ENCODE measurements at places on chromosomes 3 and 15.

- DNase-seq: no peak
- H3K27ac ChIP-seq: no peak overlapping the region
- no peaks in the 10 kb centered on the region for H3K4me1 ChIP-seq
- H3K36me3 ChIP-seq: no peaks in the 10 kb centered on the region
- H3K4me3 ChIP-seq: no peak overlapping the region
- H3K27me3 ChIP-seq: no peaks in the 10 kb centered on the region
Measured at GRCh38 chr15:64985366-64986033, 4.2 kb downstream of the SPG21 start.

GRCh38 chr15:91183596-91183995, 83.5 kb downstream of the SV2B start:
- H3K27ac ChIP-seq: no peak overlapping the region
- H3K36me3 ChIP-seq: no peaks in the 10 kb centered on the region
- no peak for DNase-seq
- no peaks in the 10 kb centered on the region for H3K27me3 ChIP-seq
- H3K4me3 ChIP-seq: no peak overlapping the region

GRCh38 chr3:172678068-172678467, 32.8 kb downstream of the NCEH1 start:
- DNase-seq: no peak
- H3K27ac ChIP-seq: no peak overlapping the region
- H3K36me3 ChIP-seq: no peaks in the 10 kb centered on the region
- H3K27me3 ChIP-seq: no peaks in the 10 kb centered on the region
- no peak overlapping the region for H3K4me3 ChIP-seq
- peaks cover 14% of the 10 kb centered on the region for H3K4me1 ChIP-seq

GRCh38 chr15:59492389-59493377, 54.7 kb downstream of the FAM81A start:
- H3K4me3 ChIP-seq: no peak overlapping the region
- H3K4me1 ChIP-seq: no peaks in the 10 kb centered on the region
- peak; percentile 84 for DNase-seq
- H3K27me3 ChIP-seq: no peaks in the 10 kb centered on the region
- no peaks in the 10 kb centered on the region for H3K36me3 ChIP-seq

GRCh38 chr3:128327606-128328031, 139.1 kb downstream of the DNAJB8 start:
- no peaks in the 10 kb centered on the region for H3K4me1 ChIP-seq
- H3K36me3 ChIP-seq: no peaks in the 10 kb centered on the region
- H3K4me3 ChIP-seq: no peak overlapping the region
- no peak overlapping the region for H3K27ac ChIP-seq

DNA sequence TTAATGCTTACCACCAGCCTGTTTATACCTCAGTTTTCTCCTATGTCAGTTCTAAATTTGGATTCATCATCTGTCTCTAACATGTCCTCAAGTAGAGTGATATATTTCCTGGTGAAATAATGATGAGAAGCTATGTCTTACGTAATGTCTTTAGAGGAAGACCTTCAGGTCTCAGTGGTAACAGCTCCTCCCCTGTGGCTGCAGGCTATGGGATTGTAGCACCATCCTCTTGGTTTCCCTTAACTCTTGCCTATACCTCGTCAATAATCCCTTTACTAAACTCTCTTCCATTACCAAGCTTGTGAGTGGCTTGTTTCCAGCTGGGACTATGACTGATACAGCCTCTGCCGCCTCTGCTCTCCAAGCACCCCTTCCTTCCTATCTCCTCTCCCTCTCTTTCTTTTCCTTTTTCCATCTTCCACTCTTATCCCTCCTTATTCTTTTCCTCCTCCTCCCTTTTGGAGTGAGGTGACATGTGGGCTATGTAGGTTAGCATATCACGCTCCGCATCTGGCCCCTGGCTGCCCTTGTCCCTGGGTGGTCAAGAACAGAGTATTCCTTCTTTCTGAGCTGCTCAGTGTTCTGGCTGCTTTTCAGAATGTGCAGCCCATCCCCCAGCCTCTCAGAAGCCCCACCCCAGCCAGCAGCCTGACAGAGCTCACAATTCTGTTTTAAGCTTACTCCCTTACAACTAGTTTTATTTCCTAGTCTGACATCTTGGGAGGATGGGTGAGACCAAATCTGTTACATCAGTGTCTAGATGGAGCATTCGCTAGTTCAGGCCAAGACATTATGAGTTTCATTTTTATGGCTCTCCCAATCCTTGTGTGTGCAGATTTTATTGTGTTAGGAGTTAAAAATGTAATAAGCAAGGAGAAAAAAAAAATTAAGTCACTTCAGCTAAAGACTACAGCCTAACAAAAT, 75.0 kb upstream of the RNU6-1 start:
- peak; percentile 53 for DNase-seq
- H3K4me1 ChIP-seq: peaks cover 29% of the 10 kb centered on the region
- H3K27ac ChIP-seq: peak overlapping the region; percentile 73
- no peaks in the 10 kb centered on the region for H3K36me3 ChIP-seq

DNA sequence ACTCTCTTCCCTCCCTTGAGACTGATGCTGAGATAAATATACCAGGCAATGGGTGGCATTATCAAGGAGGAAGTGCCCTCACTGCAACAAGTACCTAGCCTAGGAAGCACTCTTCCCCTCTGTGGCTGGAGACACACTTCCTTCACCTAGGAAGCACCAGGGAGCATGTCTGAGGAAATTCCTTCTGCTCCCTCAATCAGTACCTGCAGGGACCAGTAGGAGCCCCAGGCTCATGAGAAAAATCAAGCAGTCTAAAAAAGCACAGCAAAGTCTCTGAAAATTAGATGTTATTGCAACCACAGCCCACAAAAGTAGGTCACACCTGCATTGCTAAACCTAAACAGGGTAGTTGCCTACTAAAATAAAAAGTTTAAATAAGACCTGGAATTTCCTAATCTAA, 78.2 kb upstream of the TRPM1 start:
- H3K4me3 ChIP-seq: no peak overlapping the region
- no peaks in the 10 kb centered on the region for H3K27me3 ChIP-seq
- no peak for DNase-seq
- no peak overlapping the region for H3K27ac ChIP-seq
- no peaks in the 10 kb centered on the region for H3K4me1 ChIP-seq

DNA sequence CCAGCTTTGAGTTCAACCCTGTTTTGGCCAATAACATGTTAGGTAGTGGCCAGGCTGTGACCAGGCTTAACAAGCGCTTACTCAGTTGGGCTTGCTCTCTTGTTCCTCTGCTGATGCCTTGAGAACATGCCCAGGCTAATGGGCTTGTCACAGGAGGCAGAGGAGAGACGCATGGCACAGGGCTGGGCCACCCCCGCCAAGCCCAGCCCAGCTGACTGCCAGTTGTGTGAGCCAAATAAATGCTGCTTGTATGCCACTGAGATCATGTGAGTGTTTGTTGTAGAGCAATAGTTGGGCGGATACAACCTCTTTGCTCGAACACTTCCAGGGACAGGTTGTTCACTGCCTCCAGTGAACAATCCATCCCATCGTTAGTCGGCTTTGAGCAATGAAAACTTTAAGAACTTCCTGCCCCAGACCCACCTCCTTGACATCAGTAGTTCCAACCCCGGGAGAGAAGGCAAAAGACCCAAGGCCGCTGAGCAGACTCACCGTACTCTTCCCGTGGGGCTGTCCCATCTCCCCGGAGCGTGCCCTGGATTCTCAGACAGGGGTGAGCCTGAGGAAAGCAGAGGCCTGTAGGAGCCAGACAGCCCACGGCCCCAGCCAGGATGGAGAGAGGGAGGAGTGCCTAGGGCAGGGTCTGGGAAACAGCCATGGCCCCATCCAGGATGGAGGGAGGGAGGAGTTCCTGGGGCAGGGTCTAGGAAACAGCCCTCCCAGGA, 4.1 kb downstream of the PLA2G4F start:
- DNase-seq: no peak
- H3K36me3 ChIP-seq: no peaks in the 10 kb centered on the region
- H3K27ac ChIP-seq: no peak overlapping the region
- no peak overlapping the region for H3K4me3 ChIP-seq
- H3K4me1 ChIP-seq: no peaks in the 10 kb centered on the region

- no peaks in the 10 kb centered on the region for H3K4me1 ChIP-seq
- no peaks in the 10 kb centered on the region for H3K27me3 ChIP-seq
- H3K36me3 ChIP-seq: no peaks in the 10 kb centered on the region
Measured at GRCh38 chr3:181568693-181569092, 143.0 kb upstream of the SOX2 start.

GRCh38 chr3:159828542-159828943, 160.1 kb upstream of the IL12A start:
- H3K36me3 ChIP-seq: no peaks in the 10 kb centered on the region
- no peaks in the 10 kb centered on the region for H3K4me1 ChIP-seq
- H3K27ac ChIP-seq: no peak overlapping the region

- H3K27me3 ChIP-seq: no peaks in the 10 kb centered on the region
- no peak overlapping the region for H3K27ac ChIP-seq
- no peaks in the 10 kb centered on the region for H3K36me3 ChIP-seq
- DNase-seq: no peak
- no peak overlapping the region for H3K4me3 ChIP-seq
Measured at GRCh38 chr15:39282663-39283208, 298.1 kb upstream of the THBS1 start.

DNA sequence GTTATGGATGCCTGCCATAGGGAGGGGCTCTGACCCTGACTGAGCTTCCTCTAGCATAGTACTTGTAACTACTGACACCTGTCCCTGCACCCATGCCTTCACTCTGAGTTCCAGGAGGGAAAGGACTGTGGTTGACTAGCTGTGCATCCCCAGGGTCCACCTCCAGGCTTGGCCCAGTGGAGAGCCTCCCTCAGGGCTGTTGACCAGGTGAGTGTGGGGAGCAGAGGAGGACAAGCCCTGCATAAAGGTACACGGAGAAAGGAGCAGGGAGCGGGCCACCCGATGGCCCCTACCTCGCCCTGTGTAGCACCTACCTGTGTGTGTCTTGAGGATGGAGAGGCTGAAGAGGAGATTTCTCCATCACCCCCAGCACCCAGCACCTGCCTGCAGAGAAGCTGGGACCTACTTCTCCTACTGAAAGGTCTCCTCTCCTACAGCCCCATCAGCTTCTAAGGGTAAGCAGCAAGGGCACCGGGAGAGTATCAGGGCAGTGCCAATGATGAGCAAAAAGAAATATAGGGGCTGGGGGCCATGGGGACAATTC, 6.7 kb upstream of the LTF start:
- no peaks in the 10 kb centered on the region for H3K27me3 ChIP-seq
- DNase-seq: no peak
- H3K36me3 ChIP-seq: no peaks in the 10 kb centered on the region
- no peak overlapping the region for H3K27ac ChIP-seq

GRCh38 chr3:23085261-23085660, 117.9 kb upstream of the UBE2E2 start:
- no peak for DNase-seq
- no peak overlapping the region for H3K27ac ChIP-seq
- H3K4me1 ChIP-seq: no peaks in the 10 kb centered on the region

- no peak for DNase-seq
- H3K27me3 ChIP-seq: no peaks in the 10 kb centered on the region
- no peaks in the 10 kb centered on the region for H3K4me1 ChIP-seq
- H3K4me3 ChIP-seq: no peak overlapping the region
- no peak overlapping the region for H3K27ac ChIP-seq
Measured at GRCh38 chr3:135325096-135325495, 530.0 kb downstream of the EPHB1 start.

- no peak overlapping the region for H3K4me3 ChIP-seq
- no peak overlapping the region for H3K27ac ChIP-seq
- H3K36me3 ChIP-seq: no peaks in the 10 kb centered on the region
- H3K4me1 ChIP-seq: no peaks in the 10 kb centered on the region
Measured at GRCh38 chr3:131716943-131717342, 214.2 kb upstream of the MRPL3 start.

DNA sequence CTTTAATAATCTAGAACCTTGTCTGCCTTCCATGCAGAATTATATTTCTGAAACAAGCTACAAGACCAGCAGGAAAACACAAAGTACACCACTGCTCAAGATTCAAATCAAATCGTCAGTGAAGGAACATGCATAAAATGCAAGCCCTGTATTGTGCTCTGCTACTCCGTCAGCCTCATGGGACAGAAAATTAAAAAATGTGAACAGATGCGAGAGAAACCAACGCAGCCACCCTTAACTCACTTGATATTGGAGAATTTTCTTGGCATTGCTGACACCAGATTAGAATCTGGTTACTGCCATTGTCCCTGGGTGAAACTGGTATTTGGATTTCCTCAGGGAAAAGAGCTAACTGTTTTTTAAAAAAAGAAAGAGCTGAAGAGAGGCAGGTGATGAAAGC, 23.6 kb downstream of the ANXA2 start:
- no peaks in the 10 kb centered on the region for H3K36me3 ChIP-seq
- H3K4me1 ChIP-seq: peaks cover 6% of the 10 kb centered on the region
- no peak overlapping the region for H3K4me3 ChIP-seq
- DNase-seq: no peak
- no peak overlapping the region for H3K27ac ChIP-seq

GRCh38 chr3:161576311-161576710, 79.7 kb downstream of the OTOL1 start:
- H3K36me3 ChIP-seq: no peaks in the 10 kb centered on the region
- H3K27me3 ChIP-seq: no peaks in the 10 kb centered on the region
- no peak overlapping the region for H3K27ac ChIP-seq
- DNase-seq: no peak
- H3K4me1 ChIP-seq: no peaks in the 10 kb centered on the region

- no peak for DNase-seq
- no peak overlapping the region for H3K4me3 ChIP-seq
- no peaks in the 10 kb centered on the region for H3K36me3 ChIP-seq
Measured at GRCh38 chr3:31226346-31226745, 306.4 kb upstream of the STT3B start.

DNA sequence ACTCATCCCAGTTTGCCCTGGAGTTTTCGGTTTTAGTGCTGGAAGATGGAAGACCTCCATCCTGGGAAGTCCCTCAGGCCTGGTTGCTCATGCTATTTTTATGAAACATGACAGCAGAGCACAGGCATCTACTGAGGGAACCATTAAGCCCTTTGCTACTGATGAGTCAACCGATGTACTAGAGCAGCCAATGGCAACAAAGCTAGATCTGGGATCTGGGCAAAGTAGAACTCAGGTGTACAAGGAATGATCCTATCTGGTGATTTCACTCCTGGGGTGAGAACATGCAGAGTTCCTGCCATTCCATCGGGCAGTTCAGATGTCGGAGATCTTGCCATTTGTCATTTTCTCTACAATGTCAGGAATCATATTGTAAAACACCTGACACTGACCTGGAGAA, 166.2 kb upstream of the NSMCE3 start:
- H3K36me3 ChIP-seq: no peaks in the 10 kb centered on the region
- H3K27me3 ChIP-seq: no peaks in the 10 kb centered on the region

DNA sequence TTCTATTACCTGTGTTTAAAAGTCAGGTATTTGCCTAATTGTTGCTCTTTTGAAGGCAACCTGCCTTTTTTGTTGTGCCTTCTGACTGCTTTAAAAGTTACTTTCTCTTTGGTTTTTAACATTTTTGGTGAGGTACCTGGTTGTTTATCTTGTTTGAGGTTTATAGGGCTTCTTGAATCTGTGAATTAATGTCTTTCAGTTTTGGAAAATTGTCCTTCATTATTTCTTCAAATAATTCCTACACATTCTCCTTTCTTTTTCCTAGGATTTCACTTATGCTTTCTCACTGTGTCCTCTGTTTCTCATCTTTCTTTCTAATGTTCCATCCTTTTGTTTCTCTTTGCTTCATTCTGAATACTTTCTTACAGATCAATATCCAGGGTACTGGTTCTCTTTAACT, 30.8 kb downstream of the HHLA2 start:
- H3K27me3 ChIP-seq: no peaks in the 10 kb centered on the region
- DNase-seq: no peak
- H3K36me3 ChIP-seq: no peaks in the 10 kb centered on the region
- H3K4me1 ChIP-seq: no peaks in the 10 kb centered on the region
- H3K4me3 ChIP-seq: no peak overlapping the region
